Renal pelvis (tissue), 12 donors: ENCODE measurements at places on chromosomes 6 and 20.

DNA sequence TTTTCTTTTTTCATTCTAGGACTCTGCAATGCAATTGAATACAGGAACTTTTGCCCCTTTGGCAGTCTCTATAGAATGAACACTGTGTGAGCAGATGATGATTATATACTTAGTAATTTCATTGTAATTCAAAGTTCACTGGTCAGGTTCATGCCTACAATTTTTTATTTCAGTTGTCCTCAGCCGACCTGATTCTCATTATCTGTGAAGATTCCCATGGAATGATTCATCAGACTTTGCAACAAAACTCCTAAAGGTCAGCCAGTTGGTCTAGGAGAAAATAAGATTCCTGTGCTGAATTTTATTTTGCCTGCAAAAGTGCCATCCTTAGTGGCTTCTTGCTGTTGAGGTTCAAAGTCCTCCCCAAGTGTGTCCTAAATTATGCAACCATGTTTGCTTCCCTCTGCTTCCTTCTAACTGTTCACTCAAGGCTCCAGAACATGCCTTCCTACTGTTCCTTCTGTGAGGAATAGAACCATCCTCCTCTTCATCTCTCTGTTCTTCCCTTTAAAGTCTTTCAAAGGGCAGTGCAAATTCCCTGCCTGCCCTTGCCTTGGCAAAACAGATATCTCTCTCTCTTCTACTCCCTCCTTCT is 194.2 kb upstream of the CNR1 start:
- DNase-seq: no peak

GRCh38 chr20:23661002-23661429 is 23.3 kb upstream of the CST3 start:
- no peak for DNase-seq

GRCh38 chr20:33769043-33769442 is 37.2 kb downstream of the ZNF341 start:
- no peak for DNase-seq

GRCh38 chr20:32642257-32643046 is 31.3 kb downstream of the C20orf203 start:
- no peak for DNase-seq

GRCh38 chr6:124987291-124987690 is 25.1 kb downstream of the RNF217 start:
- DNase-seq: no peak

- no peak for DNase-seq
Measured at GRCh38 chr20:36493051-36493800, 48.1 kb upstream of the MYL9 start.

DNA sequence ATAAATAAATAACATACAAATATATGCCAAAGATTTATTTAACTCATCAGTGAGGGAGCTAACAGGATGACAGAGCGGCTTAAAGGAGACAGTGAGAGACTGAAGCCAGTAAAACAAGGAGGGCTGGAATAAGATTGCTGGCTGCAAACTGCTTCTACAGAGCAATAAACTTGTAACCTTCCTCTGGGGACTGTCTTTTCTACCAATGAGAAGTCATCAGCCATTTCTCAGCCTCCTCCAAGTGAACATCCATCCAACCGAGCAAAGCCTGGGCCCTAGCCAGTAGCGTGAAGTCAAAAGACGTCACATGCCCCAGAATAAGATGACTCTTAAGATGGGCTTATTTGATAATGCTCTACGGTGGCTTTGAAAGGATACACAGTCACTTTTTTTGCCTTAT is 42.5 kb downstream of the CPXM1 start:
- DNase-seq: no peak

- DNase-seq: no peak
Measured at GRCh38 chr6:158461954-158462353, 97.9 kb upstream of the TMEM181 start.

- no peak for DNase-seq
Measured at GRCh38 chr6:18725449-18725848, 338.3 kb downstream of the RNF144B start.

DNA sequence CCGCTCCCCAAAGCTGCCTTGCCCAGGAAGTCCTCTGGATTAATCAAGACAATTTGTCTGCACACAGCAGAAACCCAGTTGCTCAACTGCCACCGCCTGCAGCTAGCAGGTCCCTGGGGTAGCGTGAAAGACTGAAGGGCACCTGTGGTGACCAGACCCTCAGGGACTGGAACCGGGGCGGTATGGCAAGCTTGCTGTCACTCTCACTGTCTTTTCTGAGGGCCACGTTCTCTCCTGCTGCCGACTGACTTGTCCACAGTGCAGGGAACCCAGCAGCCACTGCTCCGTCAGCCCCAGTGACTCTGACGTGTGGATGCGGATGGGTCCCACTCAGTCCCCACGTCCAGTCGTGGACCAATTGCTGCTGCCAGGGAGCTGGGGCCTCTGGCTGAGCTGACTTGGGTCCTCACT is 72.8 kb upstream of the PMEPA1 start:
- no peak for DNase-seq

GRCh38 chr20:9635750-9636149 is 121.4 kb downstream of the LAMP5 start:
- no peak for DNase-seq

- DNase-seq: no peak
Measured at GRCh38 chr6:52253494-52253893, 9.2 kb upstream of the IL17F start.

GRCh38 chr20:50292079-50292590 is 101.5 kb downstream of the CEBPB start:
- no peak for DNase-seq

DNA sequence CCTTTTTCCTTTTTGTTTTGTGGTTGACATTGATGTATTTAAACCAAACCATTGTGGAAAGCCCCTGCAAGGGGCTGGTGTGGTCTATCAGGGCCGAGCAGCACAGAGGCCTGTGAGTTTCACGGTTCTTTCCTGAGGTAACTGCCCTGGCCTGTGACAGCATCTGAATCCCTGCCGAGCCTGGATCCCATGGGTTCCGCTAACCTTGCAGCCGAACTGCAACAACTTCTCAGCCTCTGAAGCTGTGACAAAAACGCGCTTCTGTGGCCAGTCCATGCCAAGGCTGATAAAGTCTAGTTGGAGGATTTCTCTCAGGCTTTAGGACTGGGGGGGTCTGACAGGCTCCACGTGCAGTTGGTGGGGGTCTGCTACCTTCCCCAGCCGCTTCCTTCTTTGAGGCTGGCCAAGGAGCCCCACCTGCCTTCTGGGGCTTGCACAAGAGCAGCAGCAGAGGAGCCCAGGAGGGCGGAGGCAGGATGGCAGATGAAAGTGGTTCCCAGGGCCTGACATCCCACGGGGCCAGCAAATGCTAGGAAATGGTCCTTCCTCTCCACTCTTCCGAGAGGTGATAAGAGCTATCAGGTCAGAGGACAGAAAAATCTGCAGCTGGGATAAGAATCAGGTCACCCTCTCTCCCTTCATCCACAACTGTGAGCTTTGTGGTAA is 150.9 kb downstream of the PREX1 start:
- DNase-seq: no peak

DNA sequence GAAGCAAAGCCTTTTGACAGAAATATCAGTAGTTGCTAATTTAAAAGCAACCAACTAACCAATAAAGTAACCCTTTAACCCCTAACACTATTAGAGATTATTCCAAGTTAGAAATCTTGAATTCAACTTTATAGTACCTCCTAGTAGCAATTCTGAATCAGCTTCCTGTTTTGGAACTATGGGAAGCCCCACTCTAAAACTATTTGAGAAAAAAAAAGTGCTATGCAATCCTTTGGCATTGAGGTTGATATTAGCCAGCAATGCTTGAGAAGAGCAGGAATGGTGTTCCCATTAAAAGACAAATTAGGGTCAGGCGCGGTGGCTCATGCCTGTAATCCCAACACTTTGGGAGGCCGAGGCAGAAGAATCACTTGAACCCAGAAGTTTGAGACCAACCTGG is 306.2 kb upstream of the ZFP64 start:
- no peak for DNase-seq

DNA sequence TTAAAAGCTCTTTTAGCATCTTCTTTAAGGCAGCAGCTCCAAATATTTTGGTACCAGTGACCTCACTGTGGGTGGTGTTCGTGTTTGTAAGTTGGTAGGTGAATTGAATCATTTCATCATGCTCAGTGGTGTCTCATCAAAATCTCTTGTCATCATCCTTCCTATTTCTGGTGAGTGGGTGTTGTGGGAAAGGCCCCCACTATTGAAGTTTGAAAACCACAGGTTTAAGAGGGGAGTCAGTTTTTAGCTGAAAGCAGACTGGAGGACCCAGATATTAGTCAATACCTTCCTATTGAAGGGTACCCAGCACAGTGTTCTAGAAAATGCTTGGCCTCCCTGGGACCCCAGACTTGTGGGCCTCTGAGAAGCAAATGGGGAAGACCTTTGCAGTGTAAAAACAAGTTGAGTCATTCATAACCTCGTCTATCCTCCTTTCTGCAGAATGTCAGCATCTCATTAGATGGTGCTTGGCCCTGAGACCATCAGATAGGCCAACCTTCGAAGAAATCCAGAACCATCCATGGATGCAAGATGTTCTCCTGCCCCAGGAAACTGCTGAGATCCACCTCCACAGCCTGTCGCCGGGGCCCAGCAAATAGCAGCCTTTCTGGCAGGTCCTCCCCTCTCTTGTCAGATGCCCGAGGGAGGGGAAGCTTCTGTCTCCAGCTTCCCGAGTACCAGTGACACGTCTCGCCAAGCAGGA is 3.7 kb downstream of the PIM1 start:
- DNase-seq: no peak

DNA sequence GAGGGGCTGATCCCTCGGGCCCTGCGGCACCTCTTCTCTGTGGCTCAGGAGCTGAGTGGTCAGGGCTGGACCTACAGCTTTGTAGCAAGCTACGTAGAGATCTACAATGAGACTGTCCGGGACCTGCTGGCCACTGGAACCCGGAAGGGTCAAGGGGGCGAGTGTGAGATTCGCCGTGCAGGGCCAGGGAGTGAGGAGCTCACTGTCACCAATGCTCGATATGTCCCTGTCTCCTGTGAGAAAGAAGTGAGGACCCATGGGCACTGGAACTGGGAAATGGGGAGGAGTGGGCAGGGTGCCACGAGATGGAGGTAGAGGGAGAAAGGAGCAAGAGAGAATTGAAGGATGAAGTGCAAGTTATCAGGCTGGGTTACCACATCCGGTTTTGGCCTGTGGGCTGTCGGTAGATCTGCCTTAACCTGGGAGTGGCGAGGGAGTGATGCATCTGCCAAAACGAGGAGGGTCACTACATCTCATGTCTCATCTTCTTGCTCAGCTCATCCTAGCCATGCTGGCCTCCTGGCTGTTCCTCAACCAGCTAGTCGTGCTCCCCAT is 5.4 kb upstream of the PHF1 start:
- no peak for DNase-seq

- no peak for DNase-seq
Measured at GRCh38 chr6:7998103-7998725, 66.0 kb downstream of the BLOC1S5 start.
